ENCODE measurements at places on chromosomes 5 and 9. TPM values are rescaled to one million over a fixed set of nuclear protein-coding genes. Genes with fewer than 3 reads are reported as not detected.

SVEP1 gene
- total RNA-seq = 24.8 TPM

STOM gene
- total RNA-seq = 212 TPM

- no peak for DNase-seq
These were observed 769.7 kb downstream of the TAF11L14 start for GRCh38 chr5:18403941-18404438.

ORM1 gene
- 2.9 TPM for total RNA-seq

SPINK6 gene
- not detected for total RNA-seq

SHC3 gene
- 21.8 TPM for total RNA-seq

- no peak for DNase-seq
These were observed 50.8 kb downstream of the F2R start for GRCh38 chr5:76766746-76767145.

DNA sequence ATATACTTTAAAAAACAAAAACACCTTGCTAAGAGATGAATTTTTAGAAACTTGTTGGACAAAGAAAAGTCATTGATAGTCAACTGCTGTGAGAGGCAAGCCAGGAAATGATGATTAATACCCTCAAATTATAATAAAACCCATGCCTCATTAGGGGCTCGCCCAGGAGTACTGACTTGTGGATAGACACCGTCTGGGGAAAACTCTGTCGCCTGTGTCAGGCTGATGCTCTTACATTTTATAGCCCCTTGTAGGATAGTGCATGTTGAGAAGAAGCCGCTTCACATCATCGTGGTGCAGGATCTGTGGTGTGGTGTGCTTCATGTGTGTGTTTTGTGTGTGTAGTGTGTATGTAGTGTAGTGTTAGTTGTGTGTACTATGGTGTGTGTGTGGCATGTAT, 39.1 kb downstream of the SYK start:
- no peak for DNase-seq
